ENCODE measurements at places on chromosomes 12 and 14.

DNA sequence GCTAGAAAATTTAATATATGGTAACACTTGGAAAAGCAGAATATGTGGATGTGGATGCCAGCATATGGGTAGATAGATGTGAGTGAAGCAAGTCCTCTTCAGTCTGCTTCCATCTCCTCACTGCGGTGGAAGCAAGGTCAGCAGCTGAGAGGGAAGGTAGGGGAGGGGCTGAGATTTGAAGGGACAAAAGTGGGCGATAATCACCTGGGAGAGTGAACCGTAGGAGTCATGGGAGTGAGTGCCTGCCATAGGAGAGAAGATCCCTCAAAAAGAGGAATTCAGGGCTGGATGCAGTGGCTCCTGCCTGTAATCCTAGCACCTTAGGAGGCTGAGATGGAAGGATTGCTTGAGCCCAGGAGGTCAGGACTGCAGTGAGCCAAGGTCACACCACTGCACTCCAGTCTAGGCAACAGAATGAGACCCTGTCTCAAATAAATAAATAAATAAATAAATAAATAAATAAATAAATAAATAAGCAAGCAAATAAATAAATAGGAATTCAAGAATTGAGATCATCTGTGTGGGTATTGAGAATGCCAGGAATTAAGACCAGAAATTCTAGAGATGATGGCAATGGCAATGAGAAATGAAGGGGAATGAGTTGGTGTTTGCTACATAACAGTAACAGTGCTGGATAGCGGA is 123.4 kb downstream of the BICD1 start:
- DNase-seq = no peak

- DNase-seq = no peak
Measured at GRCh38 chr14:41668356-41668755, 61.7 kb downstream of the LRFN5 start.

DNA sequence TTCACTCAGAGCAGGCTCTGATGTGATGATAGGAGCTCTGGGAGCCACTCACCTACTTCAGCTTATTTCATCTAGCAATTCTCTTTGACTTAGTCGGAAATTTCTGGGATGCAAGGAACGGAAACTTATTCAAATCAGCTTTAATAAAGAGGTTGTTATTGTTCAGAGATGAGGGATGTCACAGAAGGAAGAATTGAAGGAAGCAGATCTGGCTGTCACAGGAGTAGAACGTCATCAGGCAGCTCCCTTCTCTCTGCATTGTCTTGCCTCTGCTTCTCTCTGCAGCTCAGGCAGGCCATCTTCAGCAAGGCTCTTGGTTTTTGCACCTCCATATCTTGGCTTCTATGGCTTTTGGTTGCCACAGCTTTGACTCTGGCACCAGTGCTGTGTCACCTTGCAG is 7.6 kb upstream of the TMEM30B start:
- no peak for DNase-seq

- no peak for DNase-seq
Measured at GRCh38 chr14:26841920-26842741, 244.3 kb upstream of the NOVA1 start.

DNA sequence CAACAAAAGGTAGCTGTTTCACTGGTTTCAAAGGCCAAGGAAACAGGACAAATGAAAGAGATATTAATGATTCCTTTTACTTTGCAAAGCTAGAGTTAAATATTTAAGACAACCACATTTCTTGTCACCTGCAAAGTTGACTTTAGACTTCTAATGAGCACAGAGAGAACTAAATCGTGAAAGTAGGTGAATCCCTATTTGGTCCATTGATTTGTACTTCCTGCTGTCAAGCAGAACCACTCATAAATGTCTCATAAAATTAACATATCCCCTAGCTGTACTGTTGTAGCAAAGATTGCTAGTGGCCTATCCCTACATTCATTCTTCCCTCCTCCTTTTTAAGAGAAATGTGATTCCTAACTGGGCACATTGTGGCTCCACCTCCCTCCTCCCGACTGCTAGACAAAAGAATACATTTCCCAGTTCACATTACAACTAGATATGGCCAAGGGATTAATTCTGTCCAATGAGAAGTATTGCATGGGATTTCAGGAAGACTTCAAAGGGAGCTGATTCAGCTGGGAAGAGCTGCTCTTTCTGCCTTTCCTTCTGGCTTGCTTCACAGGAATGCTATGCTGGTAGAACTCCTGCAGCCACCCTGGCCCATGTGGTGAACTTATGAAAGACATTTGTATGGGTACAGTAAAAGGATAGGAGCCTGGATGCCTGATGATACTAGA is 227.5 kb upstream of the ABCD2 start:
- DNase-seq = no peak

DNA sequence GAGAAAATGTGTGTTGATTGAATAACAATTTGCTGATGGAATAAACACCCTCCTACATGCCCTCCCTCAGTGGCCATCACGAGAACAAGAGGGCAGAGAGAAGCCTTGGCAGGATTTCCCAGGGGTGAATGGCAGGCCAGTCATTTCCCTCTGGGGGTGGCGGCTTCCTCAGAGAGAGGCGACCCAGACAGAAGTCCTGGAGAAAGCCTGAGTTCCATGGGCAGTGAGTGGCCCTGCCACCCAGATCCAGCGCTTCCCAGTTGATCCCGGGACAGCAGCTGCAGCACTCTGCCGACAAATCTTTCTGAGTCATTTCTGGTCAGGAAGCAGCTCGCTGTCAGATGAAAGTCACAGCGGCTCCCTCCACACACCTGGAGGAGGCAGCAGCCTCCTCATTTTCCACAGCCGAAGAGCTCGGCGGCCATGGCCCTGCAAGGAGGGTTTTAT is 123.0 kb downstream of the SCARB1 start:
- no peak for DNase-seq

DNA sequence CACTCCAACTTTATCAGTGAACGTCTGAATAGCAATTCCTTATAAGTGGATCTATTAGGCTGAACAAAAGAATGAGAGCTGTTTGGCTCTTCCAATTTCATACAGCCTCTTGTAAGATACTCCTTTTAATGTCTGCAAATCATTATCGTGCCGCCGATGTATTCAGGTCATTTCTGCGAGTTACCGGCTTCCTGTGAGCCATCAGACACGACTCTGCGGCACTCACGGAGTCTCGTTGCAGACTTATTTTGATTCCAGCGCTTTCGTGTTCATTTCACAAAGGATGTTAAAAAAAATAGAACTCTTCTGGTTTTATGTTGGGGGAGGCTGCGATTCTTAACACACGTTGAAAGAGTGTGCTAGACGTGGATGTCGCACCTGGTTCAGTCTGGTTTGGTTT is 106.6 kb downstream of the GLT1D1 start:
- DNase-seq = no peak

Measured in NCI-H1048 (cell line).